ENCODE measurements at places on chromosomes 7 and 10.
A peak's percentile ranks its signal among the peaks of the same experiment; 100 is the strongest.

DNA sequence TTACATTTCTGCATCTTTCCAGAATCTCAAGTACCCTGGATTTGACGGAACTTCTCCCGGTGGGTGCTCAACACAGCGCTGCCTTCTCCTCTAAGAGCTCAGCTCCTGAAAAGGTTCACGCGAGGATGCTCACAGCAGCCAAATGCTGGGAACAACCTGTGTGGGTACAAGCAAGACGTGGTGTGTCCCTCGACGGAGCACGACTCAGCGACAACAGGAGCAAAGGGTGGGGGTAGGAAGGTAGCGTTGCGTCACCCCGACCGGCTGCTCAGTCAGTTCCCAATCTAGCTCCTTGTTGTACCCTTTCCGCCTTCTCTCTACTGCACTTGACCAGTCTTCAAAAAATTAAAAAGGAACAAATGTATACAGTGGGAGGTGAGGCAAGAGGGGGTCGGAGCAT lies 117.3 kb downstream of the PTPRN2 start:
- no peak for DNase-seq

- no peak for DNase-seq
Measured at GRCh38 chr10:65950075-65950474, 975.8 kb upstream of the LRRTM3 start.

GRCh38 chr10:103758294-103758681 lies 97.1 kb downstream of the SH3PXD2A start:
- DNase-seq = no peak

GRCh38 chr7:102396710-102397019 lies 502 bp downstream of the PRKRIP1 start:
- DNase-seq = no peak

GRCh38 chr7:20151708-20152456 lies 65.3 kb downstream of the MACC1 start:
- no peak for DNase-seq

DNA sequence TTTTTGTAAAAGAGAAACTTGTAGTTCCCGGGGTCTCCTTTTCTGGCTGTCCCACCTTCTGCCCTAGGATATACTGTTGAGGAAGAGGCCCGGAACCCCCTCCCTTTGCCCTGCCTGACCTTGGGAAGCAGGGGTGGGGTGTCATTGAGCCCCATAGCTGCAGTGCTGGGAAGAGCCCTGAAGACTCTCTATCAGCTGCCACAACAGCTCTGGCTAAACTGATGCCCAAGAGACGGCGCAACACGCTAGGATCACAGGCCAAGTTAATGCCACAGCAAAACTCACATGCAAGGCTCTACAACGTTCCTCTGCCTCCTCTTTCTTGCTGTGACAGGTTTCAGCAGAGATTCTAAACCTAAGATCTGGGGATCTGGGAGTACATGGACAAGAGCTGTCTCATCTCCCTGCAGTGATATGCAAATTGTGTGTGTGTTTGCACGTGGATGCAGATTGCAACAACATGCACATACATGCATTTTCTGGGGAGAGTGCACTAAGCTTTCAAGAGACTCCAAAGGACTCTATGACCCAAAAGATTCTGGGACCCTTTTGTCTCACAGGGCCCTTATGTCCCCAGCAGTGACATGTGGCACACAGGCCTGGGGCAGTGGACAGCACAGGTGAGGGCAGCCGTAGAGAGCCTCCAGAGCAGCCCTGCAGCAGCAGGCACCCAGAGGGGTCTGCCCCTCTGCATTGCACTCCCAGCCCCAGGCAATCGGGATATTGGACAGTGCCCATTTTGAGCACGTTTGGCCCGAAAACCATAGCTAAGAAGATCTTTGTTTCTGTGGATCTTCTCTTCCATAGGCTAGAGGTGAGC lies 2.5 kb downstream of the RASSF4 start:
- DNase-seq = no peak

DNA sequence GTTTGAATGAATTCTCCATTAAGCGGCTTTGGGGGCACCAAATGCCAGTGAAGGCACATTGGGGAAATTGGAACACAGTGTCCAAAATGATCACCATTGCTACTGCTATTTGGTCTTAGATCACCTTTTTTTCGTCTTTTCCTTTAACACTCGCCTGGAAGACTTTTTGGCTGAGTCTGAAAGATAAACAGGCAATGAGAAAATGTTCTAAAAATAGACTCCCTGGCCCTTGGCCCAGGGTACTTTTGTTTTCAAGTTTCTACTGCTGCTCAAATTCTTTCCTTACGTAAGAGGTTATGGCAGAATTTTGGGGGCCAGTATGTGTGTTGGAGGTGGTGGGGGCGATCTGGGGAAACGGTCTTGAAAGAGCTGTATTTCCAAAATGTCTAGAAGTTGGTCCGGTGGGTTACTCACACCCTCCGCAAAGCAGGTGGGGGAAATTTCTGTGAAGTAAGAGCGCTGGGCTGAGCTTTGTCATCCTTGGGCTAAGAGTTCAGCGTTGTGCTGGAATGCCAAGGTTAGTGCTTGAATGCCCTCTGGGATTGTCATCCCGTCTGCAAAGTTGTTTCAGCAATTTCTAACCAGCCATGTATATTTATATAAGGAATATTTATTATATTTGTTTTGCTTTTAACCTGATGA lies 1.3 kb upstream of the ITPRIP start:
- peak; percentile 48 for DNase-seq

DNA sequence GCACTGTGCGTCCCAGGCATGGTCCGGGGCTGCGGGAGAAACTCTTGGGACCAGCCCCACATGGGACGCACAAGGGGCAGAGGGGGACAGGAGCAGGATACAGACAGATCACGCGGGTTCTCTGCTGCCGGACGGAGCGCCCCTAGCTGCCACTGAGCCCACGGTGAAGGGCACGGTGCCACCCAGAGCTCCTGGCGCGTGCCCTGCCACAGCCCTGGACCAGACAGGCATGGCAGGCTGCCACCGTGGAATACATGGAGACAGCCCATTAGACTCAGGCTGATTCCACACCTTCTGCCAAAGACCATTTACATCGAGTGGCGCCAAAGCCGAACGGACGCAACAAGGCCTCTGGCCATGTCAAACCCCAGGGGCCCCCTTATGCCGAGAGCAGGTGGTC lies 90.4 kb downstream of the MAD1L1 start:
- no peak for DNase-seq

DNA sequence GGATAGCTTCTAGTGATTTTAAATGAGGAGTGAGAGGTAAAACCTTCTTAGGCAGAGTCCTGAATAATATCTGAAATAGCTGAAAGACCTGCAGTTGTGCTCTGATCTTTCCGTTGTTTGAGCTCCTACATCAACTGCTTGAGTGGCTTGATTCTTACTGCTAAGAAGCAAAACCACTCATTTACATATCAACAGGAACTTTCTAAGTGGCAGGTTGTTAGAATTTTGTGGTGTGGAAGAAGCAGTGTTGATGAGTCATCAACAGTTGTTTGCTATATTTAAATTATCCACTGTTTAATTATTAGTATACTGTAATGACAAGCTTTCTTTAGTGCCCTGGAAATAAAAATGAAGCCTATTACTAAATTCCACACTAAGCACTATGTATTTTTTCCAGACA lies 689.5 kb downstream of the DNAJB9 start:
- no peak for DNase-seq

- DNase-seq = no peak
Measured at GRCh38 chr10:51008346-51008745, 65.9 kb upstream of the PRKG1 start.

DNA sequence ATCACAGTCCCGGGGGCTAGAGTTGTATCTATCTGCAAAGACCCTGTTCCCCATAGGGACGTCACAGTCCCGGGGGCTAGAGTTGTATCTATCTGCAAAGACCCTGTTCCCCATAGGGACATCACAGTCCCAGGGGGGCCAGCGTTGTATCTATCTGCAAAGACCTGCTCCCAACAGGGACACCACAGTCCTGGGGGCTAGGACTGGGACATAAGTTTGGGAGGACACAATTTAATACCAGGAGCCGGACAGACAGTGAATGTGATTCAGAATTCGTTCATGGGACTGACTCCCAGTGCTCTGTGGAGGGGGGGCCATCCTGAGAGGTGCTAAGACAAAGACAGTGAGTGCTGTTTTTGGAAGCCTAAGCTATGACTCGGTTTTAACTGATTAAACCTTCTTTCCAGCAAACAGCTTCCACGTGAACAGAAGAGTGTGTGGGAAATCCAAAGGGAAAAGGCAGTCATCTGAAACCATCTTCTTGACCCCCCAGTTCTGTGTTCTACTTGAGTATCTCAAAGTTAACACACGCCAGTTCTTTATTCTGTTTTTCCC lies 153.0 kb downstream of the DIP2C start:
- no peak for DNase-seq

DNA sequence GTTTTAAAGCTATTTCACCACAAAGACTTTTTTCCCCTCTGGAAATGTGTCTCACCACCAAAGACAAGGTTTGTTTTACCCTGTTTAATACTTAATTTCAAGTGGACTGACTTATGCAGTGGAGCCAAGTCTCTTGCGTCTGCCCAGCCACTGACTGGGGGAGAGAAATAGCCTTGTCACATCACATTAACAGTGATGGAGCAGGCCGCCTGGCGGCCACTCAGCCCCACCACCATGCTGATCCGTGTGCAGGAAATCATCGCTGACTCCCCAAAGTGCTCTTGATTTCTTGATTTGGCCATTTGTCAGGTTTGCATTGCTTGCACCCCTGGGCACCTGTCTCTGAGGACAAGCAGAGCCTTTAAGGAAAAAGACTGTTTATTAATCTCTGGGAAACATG lies 334.1 kb downstream of the GLRX3 start:
- no peak for DNase-seq

GRCh38 chr7:151233804-151234203 lies 1.5 kb downstream of the CHPF2 start:
- no peak for DNase-seq

GRCh38 chr10:79255007-79255507 lies 92.2 kb upstream of the PPIF start:
- no peak for DNase-seq

DNA sequence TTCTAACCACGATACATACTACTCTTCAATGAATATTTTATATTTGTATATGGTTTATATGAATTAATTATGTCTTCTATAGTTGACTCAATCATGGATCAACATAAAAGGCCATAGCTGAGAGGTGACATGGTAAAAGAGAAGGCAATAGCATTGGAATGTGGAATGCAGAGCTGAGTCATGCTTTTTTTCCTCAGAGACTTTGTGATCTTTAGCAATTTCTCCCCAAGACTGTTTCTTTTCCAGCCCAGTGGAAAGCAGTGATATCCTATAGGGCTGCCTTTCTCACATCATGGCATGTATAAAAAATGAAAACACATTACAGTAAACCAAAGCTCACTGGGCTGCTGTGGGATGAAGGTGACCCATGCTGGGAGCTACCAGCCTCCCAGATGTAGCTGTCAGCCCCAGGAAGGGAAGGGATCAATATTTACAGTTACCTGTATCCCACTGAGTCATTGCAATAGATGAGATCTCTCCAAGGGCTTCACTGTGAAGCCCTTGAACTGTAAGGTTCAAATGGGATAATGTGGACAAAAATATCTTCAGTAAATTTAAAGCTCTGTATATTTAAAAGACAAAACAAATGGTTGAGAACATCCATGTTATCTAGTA lies 30.2 kb downstream of the SLC39A12 start:
- DNase-seq = no peak

DNA sequence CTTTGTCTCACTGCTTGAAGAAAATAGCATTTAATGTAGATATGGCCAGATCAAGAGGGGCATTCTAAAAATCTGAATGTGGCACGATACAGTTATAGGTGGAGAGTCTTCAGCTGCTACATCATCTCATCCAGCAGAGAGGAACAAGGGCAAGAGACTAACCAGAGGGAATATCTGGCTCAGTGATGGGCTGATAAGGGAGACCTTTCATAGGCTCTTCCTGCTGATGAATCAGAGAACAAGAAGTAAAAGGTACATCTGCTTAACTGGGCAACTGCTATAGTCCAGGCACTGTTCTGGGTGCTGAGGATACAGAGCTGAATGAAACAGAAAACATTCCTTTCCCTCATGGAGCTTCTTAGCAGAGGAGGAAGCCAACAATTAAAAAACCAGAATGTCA lies 37.9 kb downstream of the PIP4K2A start:
- no peak for DNase-seq

- no peak for DNase-seq
Measured at GRCh38 chr10:73366381-73367298, 8.0 kb upstream of the CFAP70 start.

DNA sequence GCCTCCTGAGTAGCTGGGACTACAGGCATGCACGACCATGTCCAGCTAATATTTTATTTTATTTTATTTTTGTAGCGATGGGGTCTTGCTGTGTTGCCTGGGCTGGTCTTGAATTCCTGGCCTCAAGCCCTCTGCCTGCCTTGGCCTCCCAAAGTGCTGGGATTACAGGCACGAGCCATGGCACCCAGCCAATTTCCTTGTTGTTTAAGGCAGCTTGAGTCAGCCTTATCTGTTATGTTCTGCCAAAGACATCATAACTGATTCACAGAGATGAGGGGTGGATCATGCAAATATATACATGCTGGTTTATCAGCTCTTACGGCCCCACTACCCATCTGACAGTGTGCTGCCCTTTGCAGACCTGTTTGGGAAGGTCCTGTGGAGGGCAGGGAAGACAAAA lies 826.7 kb downstream of the TYW1 start:
- DNase-seq = no peak

DNA sequence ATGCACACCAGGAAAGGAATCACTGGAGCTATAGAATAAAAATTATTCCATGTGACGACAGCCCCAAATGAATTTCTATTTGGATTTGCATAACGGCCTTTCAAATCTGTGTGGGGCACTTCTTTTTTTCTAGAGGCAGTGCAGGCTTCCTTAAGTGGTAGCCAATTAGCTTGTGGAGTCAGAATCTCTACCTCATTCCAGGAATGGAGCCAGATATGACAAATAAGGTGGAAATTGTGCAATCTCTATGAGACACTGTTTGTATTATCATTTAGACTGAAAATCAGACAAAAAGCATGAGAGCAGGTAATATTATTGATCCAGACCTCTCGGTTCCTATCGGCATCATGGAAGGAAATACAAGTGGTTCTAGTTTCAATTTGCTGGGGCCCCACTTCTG lies 78.7 kb downstream of the BEND7 start:
- no peak for DNase-seq

GRCh38 chr10:6654571-6654970 lies 74.5 kb upstream of the PRKCQ start:
- no peak for DNase-seq
